Midbrain (tissue), 1 donor: ENCODE measurements at places on chromosomes 3 and 15.

DNA sequence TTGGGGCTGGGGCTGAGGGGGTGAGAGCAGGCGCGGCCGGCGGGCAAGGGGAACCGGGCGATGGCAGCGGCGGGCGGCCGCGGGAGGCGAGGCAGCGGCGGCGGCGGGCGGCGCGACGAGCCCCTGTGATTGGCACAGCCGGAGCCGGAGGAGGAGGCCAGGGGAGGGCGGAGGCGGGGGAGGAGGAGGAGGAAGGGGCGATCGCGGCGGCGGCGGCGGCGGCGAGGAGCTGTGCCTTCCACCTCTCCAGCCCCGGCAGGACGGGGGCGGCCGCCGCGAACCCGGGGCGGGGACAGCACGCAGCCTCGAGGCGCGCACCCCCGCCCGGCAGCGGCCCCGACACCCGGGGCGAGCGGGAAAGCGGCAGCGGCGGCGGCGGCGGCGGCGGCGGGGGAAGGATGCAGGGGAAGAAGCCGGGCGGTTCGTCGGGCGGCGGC lies at the start of gene SLCO3A1:
SLCO3A1 (plus strand) TSS at position 198 of the 437 bp plus-strand sequence.
- peak; percentile 80 for DNase-seq

GRCh38 chr3:46186471-46187340 lies 21.4 kb downstream of the CCR1 start:
- DNase-seq, result no peak

GRCh38 chr3:179995406-179995805 lies 41.3 kb downstream of the PEX5L start:
- DNase-seq, result no peak

GRCh38 chr3:39707314-39707909 lies 102.0 kb upstream of the MYRIP start:
- DNase-seq, result peak; percentile 37

DNA sequence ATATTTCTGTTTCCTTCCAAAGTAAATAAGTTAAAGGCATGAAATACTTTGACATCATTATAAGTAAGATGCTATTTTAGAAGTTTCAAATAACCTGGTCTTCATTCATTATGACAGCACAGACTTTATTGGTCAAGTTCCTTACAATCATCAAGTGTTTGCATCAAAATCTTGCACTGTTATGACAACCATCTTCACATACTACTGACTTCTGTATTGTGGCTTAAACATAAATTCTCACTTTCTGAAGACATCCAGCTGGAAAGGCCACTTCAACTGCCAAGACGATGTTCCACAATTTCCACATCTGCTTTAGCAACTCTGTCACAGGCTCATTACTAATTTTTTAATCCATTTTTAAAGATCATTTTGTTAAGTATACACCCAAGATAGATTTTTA lies 408.0 kb downstream of the MECOM start:
- no peak for DNase-seq

DNA sequence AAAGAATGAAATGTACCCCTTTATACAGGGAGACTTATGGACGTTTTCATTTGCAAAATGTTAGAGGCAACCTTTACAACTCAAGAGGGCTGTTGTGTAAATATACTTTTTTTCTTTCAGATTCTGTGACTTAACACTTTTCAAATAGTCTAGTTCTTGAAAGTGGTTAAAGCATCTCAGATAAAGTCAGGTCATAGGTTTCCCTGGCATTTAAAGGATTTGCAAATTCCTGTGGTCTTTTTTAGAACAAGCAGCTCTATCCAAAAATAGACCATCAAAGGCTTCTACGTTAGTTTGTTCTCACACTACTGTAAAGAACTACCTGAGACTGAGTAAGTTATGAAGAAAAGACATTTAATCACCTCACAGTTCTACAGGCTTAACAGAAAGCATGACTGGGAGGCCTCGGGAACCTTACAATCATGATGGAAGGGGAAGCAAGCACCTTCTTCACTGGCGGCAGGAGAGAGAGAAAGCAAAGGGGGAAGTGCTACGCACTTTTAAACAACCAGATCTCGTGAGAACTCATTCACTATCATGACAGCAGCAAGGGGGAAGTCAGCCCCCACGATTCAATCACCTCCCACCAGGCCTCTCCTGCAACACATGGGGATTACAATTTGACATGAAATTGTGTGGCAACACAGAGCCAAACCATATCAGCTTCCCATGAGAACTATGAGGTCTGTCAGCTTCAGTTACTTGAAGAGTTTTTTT lies 23.3 kb upstream of the GABRR3 start:
- DNase-seq, result no peak

- DNase-seq, result peak; percentile 25
Measured at GRCh38 chr3:29649815-29650547, 369.1 kb downstream of the RBMS3 start.

DNA sequence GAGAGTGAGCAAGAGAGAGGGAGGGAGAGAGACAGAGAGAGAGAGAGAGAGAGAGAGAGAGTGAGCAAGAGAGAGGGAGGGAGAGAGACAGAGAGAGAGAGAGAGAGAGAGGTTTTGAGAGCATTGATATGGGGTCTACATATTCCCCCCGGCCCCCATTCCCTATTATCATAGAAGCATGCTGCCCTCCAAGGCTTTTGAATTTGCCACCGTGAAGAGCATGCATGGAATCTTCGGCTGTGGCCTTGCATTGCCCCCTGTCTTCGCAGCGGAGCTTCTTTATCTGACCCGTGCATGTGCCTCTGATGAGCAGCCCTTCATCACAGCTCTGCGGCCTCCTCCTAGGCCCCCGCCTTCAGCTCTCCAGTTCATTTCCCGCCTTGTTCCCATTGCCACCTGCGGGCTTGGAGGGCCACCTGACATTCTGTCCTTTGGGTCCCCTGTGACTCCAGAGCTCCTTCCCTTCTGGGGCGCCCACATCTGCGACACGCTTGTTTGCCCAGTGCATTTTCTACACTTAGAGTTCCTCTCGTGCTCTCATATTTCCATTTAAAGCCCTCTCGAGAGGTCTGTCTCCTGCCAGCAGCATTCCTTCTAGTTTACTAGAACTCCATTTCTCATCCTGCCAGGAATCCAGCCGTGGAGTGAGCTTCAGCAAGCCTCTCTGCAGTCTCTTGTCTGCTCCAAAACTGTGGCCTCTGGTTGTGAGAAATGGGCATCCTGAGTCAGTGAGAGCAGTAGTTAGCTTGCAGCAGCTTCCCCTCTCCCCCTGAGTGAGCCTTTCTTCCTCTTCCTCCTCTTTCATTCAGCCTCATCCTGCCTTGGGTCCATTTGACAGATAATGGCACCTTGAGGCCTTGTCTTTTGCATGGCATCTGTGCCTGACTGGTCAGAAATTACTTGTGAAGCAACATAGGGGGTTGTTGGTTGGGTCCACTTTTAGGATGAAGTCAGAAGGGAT lies 25.3 kb downstream of the LPP start:
- no peak for DNase-seq

DNA sequence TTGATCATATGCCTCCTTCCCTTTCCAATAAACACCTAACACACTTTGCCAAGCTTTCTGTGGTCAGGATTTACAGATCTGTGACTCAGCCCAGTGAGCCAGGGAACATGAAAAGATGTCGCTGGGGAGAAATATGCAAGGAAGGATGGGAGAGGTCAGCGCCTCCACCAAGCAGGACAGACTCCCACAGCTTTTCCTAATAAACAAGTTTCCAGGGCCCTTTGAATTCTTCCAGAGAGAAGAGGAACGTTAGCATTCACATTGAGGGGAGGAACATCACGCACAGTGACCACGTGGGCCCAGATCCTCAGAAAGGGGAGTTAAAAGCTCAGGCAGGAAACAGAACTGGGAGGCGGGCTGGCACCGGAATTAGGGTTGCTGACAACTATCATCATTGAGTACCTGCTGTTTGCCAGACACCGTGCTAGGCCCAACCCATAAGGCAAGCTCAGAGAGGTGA lies 33.3 kb upstream of the MRPS22 start:
- no peak for DNase-seq

DNA sequence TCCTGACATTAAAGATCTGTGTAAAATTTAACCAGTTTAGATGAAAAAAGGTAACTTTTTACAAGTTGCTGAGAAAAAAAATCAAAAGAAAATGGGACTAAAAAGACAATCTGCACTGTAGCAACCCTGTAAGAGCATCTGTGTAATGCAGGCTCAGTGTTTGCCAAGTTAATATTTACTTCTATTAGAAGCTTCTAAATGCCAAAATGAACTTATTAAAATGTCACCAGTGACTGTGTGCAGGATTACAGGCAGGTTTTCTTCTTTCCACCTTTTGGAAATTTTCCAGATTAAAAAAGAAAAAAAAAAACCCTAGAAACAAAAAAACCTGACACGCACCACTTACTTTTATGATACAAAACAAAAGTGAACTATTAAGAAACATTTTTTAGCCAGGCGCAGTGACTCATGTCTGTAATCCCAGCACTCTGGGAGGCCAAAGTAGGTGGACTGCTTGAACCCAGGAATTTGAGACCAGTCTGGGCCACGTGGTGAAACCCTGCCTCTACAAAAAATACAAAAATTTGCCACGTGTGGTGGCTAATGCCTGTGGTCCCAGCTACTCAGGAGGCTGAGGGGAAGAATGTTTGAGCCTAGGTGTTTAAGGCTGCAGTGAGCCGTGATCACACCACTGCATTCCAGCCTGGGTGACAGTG lies 87.2 kb downstream of the TJP1 start:
- DNase-seq, result no peak

DNA sequence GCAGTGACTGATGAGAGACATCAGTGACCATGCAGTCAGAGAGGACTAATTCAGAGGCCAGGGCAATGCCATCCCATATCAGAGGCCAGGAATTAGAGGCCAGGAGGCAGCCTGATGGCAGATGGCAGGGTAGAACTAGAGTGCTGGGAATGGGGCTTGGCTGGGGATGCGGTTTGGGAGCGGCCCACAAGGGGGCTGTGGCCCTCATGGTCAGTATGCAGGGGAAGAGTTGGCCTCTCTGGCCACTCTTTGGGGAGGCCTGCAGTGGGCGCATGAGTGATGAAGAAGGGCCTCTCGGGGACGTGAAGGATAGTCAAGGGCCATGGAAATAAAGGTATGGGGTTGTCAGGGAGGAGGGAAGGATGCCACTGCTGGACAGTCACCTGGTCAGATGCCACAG lies 101.7 kb downstream of the EEFSEC start:
- DNase-seq, result no peak

GRCh38 chr3:118354556-118354955 lies 680.1 kb downstream of the IGSF11 start:
- DNase-seq, result no peak

DNA sequence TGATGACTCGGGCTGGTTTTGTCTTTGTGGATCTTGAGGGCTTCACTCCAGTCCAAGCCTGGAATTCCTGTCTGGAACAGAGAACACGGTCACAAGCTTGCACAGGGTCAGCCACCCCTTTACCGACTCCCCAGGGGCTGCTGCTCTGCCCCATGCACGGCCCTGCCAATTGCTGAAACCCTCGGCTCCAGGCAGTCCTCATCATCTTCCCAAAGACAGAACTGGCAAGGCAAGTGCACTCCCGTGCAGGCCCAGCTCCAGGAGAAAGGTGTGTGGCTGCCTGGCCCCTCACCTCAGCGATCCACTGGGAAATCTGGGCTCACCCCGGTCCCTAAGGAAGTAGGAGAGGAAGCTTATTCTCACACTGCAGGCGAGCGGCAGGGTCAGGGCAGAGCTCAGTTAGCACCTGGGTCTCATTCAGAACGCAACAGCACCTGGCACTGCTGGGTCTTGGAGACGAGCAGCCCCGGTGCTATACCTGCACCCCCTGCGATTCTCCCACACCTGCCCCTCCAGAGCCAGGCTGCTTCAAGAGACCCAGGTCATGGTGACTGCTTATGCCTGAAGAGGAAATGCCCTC lies 7.2 kb downstream of the MAP6D1 start:
- DNase-seq, result no peak

DNA sequence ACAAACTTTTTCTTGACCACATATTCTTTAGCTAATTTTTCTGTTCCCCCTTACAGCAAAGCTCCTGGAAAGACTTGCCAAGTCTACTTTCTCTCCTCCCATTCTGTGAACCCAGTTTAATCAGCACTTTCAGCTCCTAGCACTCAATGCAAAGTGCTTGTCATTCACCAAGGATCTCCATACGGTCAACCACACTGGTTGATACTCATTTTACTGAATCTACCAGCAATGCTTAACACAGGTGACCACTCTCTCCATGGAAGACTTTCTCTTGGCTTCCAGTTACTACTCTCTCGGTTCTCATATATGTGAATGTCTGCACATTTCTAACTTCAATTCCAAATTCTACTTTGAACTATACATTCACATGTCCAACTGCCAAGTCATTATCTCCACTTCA lies 11.7 kb downstream of the MRPL3 start:
- no peak for DNase-seq

- DNase-seq, result no peak
Measured at GRCh38 chr3:195210266-195210973, 60.5 kb downstream of the XXYLT1 start.

- peak; percentile 28 for DNase-seq
Measured at GRCh38 chr3:14548321-14548729, 8.2 kb upstream of the GRIP2 start.

GRCh38 chr3:64728994-64729393 lies 41.2 kb upstream of the ADAMTS9 start:
- no peak for DNase-seq

DNA sequence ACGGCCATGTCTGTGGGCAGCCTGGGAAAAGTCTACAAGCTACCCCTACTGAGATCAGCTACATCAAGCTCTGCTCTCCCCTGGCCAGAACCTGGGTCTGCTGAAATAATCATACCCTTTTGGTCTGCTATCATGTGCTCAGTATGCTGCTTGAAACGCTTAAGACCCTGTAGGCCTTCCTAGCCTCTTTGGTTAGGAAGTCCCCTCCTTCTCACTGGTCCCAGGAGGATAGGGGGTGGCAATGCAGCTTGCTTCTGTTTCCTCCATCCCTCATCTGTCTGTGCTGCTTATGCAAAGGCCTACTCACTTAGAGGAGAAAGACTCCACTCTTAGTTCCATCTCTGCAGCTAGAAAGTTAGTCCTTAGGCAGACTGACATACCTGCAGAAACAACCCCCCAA lies 118.2 kb upstream of the RASGRP1 start:
- DNase-seq, result no peak

GRCh38 chr3:133081016-133081415 lies 42.8 kb downstream of the TMEM108 start:
- DNase-seq, result no peak
